Right renal pelvis (tissue), 4 donors: ENCODE measurements at places on chromosomes 12 and 14. TPM values are rescaled to one million over a fixed set of nuclear protein-coding genes. Genes with fewer than 3 reads are reported as not detected.

FGF6 gene
- polyA plus RNA-seq = not detected

- DNase-seq = no peak
Observed at GRCh38 chr12:117098361-117099217, 627 bp downstream of the TESC start.

DNA sequence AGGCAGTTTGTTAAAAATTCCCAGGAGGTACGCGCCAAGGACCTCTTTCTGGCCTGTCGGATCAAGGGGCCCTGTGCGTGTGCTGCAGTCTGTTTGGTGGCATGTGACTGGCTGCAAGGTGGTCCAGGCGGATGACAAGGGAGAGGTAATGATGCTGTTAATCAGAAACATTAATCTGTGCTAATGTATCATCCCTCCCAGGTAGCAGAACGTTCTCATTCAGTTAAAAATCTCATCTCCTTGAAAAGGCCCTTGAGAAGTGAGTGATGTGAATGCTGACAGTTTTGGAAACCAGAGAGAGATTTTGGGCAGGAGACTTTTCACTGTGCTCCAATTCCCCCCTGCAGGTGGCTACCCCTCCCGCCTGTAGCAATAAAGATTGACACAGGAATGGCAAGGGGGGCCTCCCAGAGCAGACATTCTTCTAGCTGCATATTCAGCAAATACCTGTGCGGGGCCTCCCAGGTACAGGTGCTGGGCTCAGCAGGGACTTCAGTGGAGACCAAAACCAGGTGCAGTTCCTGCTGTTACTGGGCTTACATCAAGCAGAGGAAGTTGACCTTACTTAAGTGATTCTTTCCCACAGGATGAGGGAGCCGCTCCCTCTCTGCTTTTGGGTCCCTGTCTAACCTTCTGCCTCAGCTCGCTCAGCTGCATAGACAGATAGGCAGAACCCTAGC, 364.8 kb downstream of the CACNA1C start:
- DNase-seq = no peak

GRCh38 chr12:48980389-48980952, 2.3 kb downstream of the WNT1 start:
- no peak for DNase-seq

DNA sequence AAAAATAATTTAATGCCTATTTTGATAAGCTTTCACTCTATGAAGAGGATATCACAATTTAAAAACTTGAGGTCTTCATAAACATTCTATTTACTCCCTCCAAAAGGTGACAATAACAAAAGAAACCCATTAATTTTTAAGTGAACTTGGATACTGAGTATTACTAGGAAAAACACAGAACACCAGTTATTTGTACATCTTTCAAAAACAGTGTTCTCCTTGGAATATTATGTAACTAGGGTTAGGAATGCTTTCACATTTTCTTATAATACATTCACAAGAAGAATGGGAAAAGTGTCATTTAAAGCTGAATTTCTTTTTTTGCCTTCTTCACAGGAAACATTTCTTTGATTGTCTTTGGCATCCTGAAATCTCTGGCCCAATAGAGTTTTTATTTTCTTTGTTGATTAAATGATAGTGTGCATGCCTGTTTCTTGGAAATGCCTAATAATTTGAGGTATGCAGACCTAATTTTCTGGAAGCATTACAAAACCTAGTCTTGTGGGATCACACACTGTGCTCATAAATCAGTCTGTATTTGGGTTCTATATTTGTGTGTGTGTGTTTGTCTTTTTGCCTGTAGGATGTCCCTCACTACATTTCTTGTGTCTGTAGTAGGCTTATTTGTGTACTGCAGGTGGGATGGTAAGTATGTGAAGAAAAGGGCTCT, 76.5 kb downstream of the WNK1 start:
- no peak for DNase-seq

DNA sequence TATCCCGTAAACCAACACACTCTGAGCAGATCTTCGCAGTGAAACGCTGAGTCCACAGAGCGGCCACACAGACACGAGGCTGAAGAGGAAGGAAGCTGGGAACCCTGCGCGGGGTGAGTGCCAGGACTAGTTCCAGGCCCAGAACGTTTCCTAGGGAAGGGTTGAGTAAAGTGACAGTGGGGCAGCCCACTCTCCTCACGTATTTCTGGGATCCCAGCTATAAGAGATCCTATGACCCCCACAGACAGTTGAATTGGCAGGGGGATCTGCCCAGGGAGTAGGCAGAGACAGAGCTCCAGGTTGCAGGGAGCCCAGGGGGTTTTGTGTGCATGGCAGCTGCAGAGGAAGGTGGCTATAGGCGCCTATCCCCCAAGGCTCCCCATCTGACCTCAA, 51.1 kb downstream of the GTF2A1 start:
- no peak for DNase-seq

SLC39A5 gene
- polyA plus RNA-seq = 46.7 TPM

CELA1 gene
- not detected for polyA plus RNA-seq

TRHDE gene
- 26.4 TPM for polyA plus RNA-seq

GRCh38 chr12:89472508-89472907, 52.1 kb downstream of the GALNT4 start:
- no peak for DNase-seq

DNA sequence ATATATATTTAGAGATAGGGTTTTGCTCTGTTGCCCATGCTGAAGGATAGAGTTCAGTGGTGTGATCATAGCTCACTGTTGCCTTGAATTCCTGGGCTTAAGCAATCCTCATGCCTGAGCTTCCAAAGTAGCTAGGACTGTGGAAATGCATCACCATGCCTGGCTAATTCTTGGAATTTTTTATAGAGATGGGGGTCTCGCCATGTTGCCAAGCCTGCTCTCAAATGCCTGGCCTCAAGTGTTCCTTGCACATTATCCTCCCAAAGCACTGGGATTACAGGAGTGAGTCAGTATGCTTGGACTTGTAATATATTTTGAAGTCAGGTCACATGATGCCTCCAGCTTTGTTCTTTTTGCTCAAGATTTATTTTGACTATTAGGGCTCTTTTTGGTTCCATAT, 178.0 kb downstream of the RPAP3 start:
- no peak for DNase-seq

ANKRD33 gene
- polyA plus RNA-seq = 0.35 TPM

GRCh38 chr12:13591488-13591887, 389.9 kb downstream of the GRIN2B start:
- DNase-seq = no peak

GRCh38 chr12:79168687-79169086, 304.1 kb downstream of the SYT1 start:
- no peak for DNase-seq

RAD9B gene
- polyA plus RNA-seq = 1.1 TPM

DNA sequence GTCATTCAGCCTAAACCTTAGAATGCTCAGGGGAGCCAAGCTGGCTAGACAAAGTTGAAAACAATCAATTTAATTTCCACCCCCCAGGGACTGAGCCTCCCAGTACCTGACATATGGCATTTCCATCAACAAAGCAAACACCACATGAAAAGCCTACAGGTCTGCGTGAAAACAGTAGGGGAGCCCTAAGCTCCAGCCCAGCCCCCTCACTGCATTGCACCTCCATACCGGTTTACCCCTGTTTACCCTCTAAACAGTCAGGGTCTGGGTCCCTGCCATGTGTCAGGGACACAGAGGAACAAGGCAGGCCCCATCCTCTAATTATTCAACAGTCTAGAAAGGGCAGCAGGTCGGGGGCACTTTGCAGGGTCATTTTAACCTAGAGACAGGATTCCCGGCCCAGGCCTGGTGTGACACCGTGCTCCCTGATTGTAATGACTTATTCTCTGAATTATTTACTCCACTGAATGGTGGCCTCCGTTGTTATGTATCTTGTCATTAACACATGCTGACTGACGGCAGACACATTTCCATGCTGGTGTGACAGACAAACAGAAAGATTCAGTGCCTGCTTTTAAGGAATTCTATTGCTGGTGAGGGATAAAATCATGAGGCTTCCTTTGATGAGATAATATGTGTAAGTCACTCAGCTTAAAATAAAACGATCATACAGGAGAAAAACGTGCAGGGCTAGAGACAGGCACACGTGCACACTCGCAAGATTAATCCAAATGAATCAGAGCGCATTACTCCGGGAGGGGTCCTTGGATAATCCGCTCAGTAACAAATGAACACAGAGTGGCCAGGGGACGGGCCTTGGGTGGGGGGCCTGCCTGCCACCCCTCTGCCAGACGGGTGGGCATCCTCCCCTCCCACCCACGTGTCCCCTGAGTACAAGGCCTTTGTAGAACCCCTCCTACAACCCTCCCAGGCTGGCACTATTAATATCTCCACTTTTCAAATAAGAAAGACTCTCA, 23.2 kb downstream of the CCDC88C start:
- DNase-seq = no peak

SLC39A2 gene
- polyA plus RNA-seq = 1.2 TPM

DNA sequence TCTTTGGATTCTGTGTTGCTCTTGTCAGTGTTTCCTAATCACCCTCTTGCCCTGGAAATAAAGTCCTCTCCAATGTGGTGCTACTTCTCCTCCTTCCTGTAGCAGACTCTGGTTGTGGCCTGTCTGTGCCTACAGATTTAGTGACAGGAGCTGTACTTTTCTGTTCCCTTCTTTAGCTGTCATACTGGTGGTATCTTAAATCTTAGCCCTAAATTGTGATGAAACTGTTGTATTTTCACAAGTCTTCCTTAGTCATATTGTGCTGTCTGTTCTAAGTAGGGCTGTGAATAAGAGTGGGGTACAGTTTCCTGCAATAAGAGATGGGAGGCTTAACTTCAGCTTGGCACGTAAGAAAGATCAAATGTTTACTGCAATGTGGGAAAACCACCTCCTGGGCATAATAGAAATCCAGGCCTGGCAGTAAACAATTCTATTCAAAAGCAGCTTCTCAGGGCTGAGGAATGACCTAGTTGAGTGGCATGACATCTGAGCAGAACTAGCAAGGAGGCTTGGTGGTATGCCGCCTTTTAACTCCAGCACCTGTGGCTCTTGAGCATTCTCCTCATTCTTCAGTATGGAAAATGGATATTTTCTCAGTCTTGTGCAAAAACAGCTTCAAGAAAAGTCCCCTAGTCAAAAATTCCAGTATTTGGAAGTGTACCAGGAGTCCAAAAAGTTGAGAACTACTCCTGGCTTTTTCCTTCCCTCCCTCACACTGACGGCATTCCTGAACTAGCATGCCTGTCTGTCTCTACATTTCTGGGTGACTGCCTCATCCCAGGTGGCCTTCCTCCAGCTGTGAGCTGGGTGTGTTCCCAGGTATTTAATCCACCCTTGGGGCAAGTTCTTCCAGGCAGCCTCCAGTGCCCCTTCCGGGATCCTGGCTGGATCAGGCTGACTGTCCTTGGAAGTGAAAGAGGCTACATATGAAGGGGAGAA, 19.5 kb downstream of the ANO6 start:
- DNase-seq = no peak

- no peak for DNase-seq
Observed at GRCh38 chr14:66746316-66747006, 238.5 kb downstream of the GPHN start.

DNA sequence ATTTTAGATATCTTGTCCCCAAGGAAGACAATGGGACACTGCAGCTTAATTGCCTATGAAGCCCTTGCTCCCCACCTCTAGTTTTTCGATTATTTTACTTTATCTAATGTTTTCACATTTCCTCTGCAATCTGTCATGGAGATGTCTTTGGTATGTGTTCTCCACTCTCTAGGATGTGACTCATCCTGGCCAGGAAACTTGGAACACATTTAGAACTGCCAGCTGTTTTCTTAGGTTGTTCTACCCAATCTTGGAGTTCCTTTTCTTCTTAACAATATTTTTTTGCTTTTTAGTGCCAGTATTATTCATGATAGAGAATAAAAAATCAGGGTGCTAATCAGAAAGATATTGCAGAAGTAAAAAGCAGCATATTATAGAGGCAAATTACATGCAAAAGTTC, 101.7 kb upstream of the CLEC14A start:
- no peak for DNase-seq

FZD10 gene
- polyA plus RNA-seq = 1.9 TPM

SDR9C7 gene
- 0.16 TPM for polyA plus RNA-seq

DNA sequence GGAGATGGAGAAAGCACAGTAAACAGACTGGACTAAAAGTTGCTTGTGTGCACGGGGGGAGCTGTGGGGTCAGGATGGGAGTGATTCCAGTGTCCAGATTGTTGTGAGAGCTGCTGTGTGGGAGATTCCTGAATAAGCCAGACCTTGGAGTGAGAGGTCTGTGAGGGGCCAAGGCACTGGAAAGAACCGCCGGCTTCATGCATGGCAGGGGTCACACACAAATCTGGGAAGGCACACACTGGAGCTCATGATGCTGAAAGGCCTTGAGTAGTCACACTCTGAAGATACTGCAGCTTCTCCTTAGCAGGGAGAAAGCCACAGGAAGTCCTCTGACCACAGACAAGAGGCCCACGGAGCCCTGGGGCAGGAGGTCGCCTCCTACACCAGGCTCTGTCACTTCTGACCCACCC, 23.1 kb downstream of the ADCY6 start:
- no peak for DNase-seq

DNA sequence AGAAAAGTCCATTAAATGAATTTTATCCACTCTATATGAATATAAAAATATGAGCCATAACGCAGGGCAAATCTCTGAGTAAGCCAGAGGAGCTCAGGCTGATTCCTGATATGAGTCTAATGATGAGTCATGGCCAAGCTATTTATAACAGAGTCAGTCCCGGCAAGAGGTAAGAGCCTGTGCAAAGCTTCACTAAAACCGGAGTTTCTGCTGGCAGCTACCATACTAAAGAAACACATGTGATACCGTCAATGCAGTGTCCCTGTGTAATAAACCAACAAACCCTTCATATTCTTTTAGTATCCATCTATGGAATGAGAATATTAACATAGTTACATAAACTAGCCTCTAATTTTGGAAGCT, 319.4 kb downstream of the KCNC2 start:
- DNase-seq = no peak

DNA sequence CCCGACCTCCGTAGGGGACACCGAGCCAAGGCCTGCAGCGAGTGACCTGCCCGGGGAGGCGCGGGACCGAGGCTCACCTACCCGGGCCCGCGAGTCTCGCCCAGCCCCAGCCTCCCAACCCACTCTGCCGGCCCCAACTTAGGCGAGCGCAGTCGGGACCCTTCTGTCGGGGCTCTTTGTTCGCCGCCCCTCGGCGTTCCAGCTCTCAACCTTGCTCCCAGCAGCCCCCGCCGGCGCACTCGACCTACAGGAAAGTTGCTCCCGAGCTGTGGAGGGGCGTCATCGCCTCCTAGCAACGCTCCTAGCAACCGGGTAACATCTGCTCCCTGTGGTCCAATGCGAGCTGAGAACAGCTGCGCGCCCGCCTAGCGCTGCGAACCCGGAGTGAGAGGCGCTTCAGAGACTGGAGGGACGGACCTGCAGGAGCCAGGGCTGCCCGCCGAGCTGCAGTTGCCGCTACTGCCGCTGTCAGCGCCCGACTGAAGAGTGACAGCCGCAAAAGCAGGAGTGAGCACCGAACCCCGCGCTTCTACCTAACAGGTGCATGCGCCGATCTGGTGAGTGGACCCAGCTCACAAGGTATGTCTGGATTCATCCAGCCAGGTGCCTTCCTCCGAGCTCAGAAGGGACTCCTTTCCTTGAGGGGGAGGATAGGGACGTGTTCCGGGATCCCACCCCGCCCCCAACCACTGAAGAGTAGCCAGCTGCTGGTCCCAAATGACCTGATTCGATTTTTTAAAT, 355.0 kb downstream of the SNAPC1 start:
- peak; percentile 73 for DNase-seq
